ENCODE measurements at places on chromosomes 12 and 14. TPM values are rescaled to one million over a fixed set of nuclear protein-coding genes. Genes with fewer than 3 reads are reported as not detected.

JAG2 gene
- 72.5 TPM for total RNA-seq

PMEL gene
- total RNA-seq, result 1.5 TPM

RNASE7 gene
- not detected for total RNA-seq

DCN gene
- total RNA-seq, result 35.6 TPM

SMOC1 gene
- total RNA-seq, result 3.1 TPM

OR4L1 gene
- total RNA-seq, result not detected

GALC gene
- total RNA-seq, result 12.7 TPM

TCL1B gene
- total RNA-seq, result not detected

TPH2 gene
- not detected for total RNA-seq

TSPAN8 gene
- total RNA-seq, result not detected

CSRP2 gene
- total RNA-seq, result 21.0 TPM

AQP6 gene
- total RNA-seq, result 0.05 TPM

IL22 gene
- not detected for total RNA-seq

HOXC12 gene
- not detected for total RNA-seq

RERGL gene
- 0.34 TPM for total RNA-seq

FBRSL1 gene
- total RNA-seq, result 4.8 TPM

SERPINA12 gene
- total RNA-seq, result not detected

POTEM gene
- total RNA-seq, result not detected

MCRS1 gene
- total RNA-seq, result 73.9 TPM

AMN gene
- total RNA-seq, result not detected

NELL2 gene
- 0.51 TPM for total RNA-seq

TROAP gene
- 4.3 TPM for total RNA-seq

GAS2L3 gene
- total RNA-seq, result 27.7 TPM

ACSM4 gene
- total RNA-seq, result not detected

C14orf180 gene
- total RNA-seq, result not detected

DEPDC4 gene
- total RNA-seq, result 0.17 TPM

PIP4K2C gene
- total RNA-seq, result 15.4 TPM

LMNTD1 gene
- total RNA-seq, result 0.19 TPM

CLEC14A gene
- total RNA-seq, result 344 TPM

TMEM52B gene
- not detected for total RNA-seq

RNF41 gene
- 119 TPM for total RNA-seq

FSCB gene
- total RNA-seq, result not detected

OASL gene
- total RNA-seq, result 0.34 TPM

HCAR2 gene
- not detected for total RNA-seq

KRT85 gene
- total RNA-seq, result not detected

CFAP251 gene
- 2.9 TPM for total RNA-seq

COCH gene
- 1.2 TPM for total RNA-seq

KERA gene
- not detected for total RNA-seq

WNT1 gene
- not detected for total RNA-seq

PTPN6 gene
- total RNA-seq, result 3.4 TPM

CNPY2 gene
- total RNA-seq, result 80.0 TPM

A2ML1 gene
- 0.28 TPM for total RNA-seq

WSB2 gene
- total RNA-seq, result 99.0 TPM

RDH12 gene
- total RNA-seq, result not detected

GRIP1 gene
- 0.17 TPM for total RNA-seq

EPYC gene
- total RNA-seq, result not detected

RAPGEF3 gene
- total RNA-seq, result 52.0 TPM

OAS2 gene
- total RNA-seq, result 8.4 TPM

GUCY2C gene
- total RNA-seq, result not detected

CEP170B gene
- 9.0 TPM for total RNA-seq

CIROP gene
- total RNA-seq, result not detected
